NCI-H2081 treated with DMSO at 0.1 percent for 48 hours (cell line): ENCODE measurements at places on chromosomes 13 and 19.

- no peak for DNase-seq
Observed at GRCh38 chr13:97621025-97621424, 187.1 kb downstream of the RAP2A start.

DNA sequence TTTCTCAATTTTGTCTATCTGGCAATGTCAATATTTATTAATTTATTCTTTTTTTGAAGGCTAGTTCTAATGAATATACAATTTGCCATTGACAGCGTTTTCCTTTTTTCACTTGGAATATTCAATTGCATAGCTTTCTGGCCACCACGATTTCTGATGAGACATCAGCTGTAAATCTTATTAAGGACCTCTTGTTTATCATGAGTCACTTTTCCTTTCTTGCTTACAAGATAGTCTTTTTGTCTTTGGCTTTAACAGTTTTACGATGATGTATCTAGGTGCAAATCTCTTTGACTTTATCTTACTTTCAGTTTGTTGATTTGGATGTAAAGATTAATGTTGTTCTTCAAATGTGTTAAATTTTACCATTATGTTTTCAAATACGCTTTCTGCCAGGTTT, 991.6 kb upstream of the SLC10A2 start:
- DNase-seq = no peak

- DNase-seq = no peak
Observed at GRCh38 chr13:106507560-106508274, 27.7 kb downstream of the EFNB2 start.

DNA sequence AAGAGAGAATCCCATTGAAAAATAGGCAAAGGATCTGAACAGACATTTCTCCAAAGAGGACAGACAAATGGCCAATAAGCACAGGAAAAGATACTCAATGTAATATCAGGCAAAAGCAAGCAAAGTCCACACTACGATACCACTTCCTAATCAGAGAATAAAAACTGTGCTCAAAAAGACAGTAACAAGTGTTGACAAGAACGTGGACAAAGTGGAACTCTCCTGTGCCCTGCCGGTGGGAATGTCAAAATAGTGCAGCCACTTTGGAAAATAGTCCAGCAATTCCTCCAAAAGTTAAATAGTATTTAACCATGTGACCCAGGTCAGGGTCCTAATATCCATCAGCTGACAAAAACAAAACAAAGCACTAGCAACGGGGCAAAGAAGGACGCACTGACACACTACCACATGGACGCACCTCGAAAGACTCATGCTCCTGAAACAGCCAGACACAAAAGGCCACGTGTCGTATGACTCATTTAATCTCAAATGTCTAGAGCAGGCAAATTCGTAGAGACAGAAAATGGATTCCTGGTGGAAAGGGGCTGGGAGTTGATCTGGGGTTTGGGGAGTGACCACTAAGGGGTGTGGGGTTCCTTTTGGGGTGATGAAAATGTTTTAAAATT, 5.2 kb downstream of the MIER2 start:
- DNase-seq = no peak

GRCh38 chr19:18481505-18482222, 40.2 kb downstream of the ELL start:
- DNase-seq = no peak

GRCh38 chr19:35596366-35596999, 10.5 kb downstream of the PMIS2 start:
- no peak for DNase-seq

- no peak for DNase-seq
Observed at GRCh38 chr13:39313721-39314120, 275.5 kb downstream of the NHLRC3 start.

- DNase-seq = no peak
Observed at GRCh38 chr19:21568816-21569493, 63.6 kb downstream of the ZNF429 start.

DNA sequence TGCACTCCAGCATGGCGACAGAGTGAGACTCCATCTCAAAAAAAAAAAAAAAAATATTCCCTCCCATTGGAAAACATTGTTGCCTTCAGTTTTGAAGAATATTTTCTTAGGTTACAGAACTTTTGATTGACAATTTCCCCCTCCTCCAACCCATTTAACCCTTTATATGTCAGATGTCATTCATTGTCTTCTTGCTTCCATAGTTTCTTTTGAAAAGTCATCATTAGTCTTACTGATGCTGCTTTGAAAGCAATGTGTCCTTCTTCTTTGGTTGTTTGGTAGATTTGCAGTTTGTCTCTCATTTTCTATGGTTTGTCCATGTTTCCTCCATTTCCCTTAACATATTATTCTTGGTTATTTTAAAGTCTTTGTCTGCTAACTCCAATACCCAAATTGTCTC, 25.4 kb downstream of the ZNF558 start:
- DNase-seq = no peak

DNA sequence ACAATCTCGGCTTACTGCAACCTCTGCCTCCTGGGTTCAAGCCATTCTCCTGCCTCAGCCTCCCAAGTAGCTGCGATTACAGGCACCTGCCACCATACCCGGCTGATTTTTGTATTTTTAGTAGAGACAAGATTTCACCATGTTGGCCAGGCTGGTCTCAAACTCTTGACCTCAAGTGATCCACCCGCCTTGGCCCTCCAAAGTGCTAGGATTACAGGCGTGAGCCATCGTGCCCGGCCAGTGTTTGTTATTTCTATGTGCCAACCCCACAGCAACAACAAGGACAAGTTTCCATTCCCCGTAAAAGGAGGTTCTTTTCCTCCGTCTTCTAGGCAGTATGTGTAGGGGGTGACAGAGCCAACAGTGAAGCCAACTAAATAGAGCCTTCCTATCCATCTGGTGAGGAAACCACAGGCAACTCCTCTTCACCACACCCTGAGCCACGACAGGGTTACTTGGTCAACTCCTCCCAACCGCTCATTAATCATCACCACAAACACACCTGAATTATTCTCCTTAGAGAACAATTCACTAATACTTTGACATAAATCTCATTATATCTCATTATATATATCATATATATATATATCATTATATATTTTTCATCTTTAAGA, 25.5 kb downstream of the FOXO1 start:
- no peak for DNase-seq

- DNase-seq = no peak
Observed at GRCh38 chr13:34258646-34259386, 440.9 kb downstream of the RFC3 start.

DNA sequence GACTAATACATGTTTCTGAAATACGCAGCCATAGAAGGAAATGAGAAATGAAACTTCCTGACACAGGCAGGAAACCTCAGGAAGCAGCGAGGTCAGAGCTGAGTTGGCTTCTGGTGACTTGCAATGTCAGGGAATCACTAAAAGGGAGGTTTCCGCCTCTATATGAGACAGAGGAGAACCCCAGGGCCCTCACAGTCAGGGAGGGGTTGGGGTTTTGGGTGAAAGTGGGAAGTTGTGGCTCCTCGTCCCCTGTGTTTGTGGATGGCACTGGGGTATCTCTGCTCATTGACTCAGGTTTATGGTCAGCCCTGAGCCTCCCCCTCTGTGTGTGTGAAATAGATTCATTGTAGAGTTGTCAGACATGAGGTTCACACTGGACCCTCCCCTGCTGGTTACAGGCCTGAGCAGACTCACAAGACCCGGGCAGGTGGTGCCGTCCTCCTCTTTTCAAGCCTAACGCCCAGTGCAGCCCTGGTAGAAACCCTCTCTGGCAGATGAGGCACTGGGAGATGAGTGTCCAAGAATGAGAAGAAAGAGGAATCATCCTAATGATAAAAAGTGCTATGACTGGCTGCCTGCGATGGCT, 5.5 kb upstream of the LILRA6 start:
- no peak for DNase-seq

GRCh38 chr19:6100284-6100915, 9.9 kb downstream of the RFX2 start:
- DNase-seq = no peak

DNA sequence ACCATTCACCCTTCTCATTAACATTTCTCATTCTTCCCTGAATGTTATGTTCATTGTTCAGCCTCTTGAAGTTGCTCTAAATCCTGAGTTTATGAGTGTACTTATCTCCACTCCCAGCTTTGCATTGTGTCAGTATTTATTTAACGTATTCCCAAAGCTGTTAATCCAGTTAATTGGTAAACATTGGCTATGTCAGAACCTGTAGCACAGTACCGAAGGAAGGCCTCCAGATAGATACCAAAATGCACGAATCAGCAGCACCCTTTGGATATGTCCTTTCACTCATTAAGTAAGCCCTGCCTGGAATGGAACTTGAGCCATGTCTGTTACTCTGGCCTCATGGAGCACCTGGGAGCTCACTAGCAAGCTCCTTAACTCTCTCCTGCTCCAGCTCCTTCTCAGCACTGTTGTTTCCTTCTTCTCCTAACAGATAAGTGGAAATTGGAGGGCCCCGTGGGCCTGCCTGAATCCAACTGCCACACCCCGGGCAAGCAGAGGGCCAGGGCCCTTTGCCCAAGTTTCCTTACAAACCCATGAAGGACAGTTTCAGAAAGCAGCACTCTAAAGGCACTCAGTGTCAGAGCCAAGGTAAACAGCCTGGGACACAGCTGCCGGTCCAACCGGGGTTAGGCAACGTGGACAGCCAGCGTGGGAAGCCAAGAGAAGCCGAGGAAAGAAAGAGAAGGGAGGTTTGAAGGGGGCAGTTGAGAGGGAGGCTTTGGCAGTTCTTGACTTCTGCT, 155.0 kb upstream of the SERP2 start:
- no peak for DNase-seq

- DNase-seq = no peak
Observed at GRCh38 chr13:76853921-76854608, 32.1 kb downstream of the KCTD12 start.

DNA sequence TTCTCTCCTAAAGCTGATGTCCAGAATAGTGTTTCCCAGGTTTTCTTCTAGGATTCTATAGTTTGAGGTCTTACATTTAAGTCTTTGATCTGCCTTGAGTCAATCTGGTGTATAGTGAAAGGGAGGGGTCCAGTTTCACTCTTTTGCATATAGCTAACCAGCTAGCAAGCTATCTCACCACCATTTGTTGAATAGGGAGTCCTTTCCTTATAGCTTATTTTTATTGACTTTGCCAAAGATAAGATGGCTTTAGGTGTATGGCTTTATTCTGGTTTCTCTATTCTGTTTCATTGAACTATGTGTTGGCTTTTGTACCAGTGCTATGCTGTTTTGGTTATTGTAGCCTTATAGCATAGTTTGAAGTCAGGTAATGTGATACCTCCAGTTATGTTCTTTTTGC, 1386.1 kb downstream of the SLITRK5 start:
- DNase-seq = no peak

DNA sequence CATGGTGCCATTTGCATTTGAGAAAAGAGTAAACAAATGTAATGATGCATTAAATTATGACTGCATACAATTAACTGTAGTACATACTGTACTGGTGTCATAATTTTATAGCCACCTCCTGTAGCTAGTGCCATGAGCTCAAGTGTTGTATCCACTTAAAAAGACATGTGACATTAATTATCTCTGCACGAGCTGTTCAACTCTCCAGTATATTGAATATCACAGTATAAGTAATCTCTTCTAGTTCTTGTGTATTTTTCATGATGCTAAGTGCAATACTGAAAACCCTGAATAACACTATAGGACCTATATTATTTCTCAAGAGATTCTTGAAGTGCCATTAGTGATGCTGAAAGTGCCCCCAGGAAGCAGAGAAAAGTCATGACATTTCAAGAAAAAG, 387.3 kb downstream of the PCDH17 start:
- DNase-seq = peak; percentile 77

GRCh38 chr13:98822225-98822606, 69.7 kb upstream of the SLC15A1 start:
- no peak for DNase-seq

GRCh38 chr19:17829855-17830566, 8.7 kb upstream of the INSL3 start:
- no peak for DNase-seq

GRCh38 chr19:27750391-27751043, 1462.4 kb downstream of the UQCRFS1 start:
- DNase-seq = no peak

GRCh38 chr13:73754241-73754640, 380.0 kb downstream of the KLF12 start:
- no peak for DNase-seq

- no peak for DNase-seq
Observed at GRCh38 chr13:42875475-42876269, 94.3 kb downstream of the FAM216B start.

- no peak for DNase-seq
Observed at GRCh38 chr19:13396250-13397080, 109.8 kb downstream of the CACNA1A start.

GRCh38 chr13:43273362-43273761, 250.0 kb downstream of the DNAJC15 start:
- DNase-seq = no peak

GRCh38 chr19:10155839-10156238, 36.1 kb upstream of the EIF3G start:
- DNase-seq = no peak

DNA sequence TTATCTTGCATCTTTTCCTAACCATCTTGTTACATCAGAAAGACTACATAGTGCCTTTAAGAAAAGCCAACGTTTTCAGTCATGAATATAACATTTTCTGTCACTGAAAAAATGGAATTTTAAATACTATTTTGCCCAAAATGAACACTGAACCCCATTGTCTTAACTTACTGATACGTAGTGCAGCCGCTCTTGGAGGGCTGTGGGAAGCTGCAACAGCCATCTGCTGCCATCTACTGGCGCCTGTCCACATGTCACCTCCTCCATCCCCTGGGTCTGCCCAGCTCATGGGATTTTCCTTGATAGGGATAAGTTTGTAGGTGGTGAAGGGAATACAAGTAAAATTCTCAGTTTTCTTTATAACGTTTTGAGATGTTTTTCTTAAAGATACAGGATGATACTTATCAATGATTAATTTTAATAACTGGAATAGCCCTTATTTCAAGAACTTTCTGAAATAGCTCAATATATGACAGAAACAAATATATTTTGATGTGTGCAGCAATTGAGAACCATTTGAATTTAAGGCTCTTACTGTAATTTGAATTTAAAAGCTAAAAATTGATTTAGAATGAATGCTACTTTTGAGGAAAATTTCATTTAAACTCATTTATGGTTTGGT, 73.7 kb downstream of the GGACT start:
- peak; percentile 43 for DNase-seq

- DNase-seq = no peak
Observed at GRCh38 chr13:62598708-62599107, 1183.1 kb upstream of the PCDH20 start.

- no peak for DNase-seq
Observed at GRCh38 chr13:110662777-110663443, 43.0 kb downstream of the CARS2 start.

DNA sequence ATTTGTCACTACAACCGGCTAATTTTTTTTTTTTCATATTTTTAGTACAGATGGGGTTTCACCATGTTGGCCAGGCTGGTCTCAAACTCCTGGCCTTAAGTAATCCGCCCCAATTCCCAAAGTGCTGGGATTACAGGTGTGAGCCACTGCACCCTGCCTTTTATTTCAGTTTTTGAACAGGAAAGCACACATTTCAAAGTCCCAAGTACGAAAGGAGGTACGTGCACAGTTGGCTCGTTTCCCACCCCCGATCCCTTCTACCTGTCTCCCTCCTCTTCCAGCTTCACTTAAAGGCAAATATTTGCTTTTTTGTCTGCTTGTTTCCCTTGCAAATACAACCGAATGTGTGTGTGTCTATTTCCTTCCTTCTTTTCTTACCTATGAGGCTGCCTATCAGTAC, 30.5 kb downstream of the ZIC5 start:
- DNase-seq = no peak

GRCh38 chr13:94329754-94330551, 149.5 kb downstream of the DCT start:
- no peak for DNase-seq
